T-helper 9 cell (primary cell): ENCODE measurements at places on chromosomes 6 and 20.

DNA sequence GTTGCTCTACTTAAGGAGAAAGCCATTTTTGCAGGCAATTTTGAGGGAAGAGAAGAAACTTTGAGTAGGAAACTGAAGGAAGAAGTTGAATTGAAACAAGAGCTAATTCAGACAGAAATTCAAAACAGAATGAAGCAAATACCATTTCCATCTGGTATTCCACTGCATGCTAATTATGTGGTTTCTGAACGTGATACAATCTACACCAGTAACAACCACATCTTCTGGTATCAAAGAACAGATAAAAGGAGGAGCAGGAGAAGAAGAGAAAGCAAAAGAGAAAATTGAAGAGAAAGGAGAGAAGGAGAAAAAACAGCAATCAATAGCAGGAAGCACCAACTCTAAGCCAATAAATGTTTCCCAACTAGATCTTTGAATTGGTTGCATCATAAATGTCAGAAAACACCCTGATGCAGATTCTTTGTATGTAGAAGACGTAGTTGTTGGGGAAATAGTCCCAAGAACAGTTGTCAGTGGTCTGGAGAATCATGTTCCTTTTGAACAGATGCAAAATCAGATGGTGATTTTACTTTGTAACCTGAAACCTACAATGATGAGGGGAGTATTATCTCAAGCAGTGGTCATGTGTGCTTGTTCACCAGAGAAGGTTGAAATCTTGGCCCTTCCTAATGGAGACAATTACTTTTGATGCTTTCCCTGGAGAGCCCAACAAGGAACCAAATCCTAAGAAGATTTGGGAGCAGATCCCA lies 132.4 kb downstream of the MACROD2 start:
- no peak for DNase-seq

DNA sequence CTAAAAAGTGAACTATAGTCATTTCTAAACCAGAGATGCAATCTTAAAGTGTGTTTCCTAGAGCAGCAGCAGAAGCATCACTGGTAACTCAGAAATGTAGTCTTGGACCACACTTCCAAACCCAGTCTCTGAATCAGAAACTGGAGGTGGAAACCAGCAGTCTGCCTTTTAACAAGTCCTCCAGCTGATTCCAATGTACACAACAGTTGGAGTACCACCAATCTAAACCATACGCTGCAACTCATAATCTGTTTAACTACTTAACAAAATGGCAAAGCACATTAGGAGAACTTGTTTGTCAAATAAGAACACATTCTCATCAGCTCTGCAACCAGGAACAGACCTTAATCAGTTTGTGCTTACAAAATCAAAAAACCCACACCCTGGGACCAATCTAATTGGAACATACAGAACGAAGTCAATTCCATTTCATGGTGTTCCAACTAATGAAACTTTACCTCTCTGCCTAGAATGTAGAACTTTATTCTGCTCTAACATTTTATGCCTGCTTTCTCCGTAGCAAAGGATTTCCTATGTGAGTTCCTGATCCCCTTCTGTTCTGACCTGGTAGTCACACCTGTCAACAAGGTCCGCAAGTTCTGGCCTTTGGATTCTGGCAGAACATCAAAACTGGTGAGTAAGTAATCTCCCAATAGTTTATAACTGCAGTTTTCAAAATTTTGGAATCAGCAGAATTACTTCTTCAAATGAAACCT lies 390.4 kb downstream of the HTR1B start:
- no peak for DNase-seq

DNA sequence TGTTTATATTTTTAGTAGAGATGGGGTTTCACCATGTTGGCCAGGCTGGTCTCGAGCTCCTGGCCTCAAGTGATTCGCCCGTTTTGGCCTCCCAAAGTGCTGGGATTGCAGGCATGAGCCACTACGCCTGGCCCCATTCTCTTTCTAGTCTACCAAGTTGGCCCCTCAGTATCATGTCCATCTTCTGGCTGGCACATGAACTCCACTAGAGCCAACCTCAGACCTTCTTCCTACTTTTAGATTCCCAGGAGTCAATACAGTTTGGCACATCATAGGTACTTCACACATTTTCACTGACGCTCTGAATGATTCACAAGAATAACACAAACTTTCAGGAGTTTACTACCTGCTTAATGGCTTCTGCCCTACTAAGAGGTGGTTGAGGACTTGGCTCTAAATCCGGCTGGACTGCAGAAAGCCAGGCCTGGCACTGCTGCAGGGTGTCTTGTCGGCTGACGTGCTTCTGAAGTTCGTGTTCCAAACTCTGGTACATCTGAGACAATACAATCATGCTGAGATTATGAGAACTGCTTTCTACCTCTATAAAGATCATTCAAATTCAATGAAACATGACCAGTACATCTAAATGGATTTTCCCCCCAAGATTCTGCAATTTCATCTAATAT lies 293.3 kb downstream of the SYNE1 start:
- no peak for DNase-seq

- no peak for DNase-seq
These were observed 2.8 kb downstream of the DBNDD2 start for GRCh38 chr20:45410887-45411286.

DNA sequence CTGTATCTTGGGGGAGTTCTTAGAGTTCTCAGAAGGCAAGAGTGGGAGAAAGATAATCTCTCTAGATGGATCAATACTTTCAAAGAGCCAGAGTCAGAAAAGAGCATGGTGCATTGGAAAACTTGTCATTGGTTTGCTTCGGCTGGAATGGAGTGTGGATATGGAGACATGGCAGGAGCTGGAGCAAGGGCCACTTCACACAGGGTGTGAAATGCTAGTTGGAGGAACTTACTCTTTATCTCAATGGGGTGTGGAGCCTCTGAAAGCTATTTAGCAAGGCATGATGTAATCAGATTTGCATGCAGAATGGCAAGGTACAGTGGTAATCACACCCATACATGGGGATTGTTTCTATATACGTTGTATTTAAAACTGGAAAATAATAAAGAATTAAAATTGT lies 31.5 kb upstream of the PAQR8 start:
- no peak for DNase-seq

- no peak for DNase-seq
These were observed 277.2 kb upstream of the PREP start for GRCh38 chr6:105680131-105680530.

DNA sequence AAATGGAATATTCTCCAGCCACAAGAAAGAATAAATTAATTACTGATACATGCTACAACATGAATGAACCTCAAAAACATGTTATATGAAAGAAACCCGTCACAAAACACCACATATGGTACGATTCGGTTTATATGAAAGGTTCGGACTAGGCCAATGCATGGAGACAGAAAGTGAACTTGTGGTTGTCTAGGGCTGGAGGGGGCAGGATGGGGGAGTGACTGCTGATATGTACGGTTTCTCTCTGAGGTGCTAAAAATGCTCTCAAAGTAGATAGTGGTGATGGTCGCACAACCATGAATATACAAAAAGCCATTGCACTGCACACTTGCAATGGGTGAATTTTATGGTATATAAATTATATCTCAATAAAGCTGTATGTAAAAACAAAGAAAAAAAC lies 18.3 kb downstream of the AGPAT4 start:
- no peak for DNase-seq

DNA sequence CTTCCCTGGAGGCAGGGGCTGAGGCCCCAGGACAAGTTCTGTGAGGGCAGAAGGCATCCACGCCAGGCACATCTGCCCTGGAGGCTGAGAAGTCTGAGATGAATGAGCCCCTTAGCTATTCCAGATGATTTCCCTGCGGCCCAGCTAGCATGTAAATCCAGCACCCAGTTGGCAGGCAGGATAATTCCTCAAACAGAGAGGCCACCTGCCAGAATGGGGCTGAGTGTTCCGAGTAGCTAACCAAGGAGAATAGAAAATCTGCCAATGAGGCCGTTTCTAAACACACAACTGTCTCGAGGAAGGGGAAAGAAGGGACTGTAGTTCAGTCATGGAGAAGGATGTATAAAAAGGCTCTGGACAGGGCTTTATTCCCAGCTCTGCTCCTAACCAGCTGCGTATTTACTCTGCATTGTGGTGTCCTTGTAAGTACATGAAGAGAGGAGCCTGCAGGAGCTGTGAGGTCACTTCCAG lies 211.4 kb upstream of the CDYL start:
- no peak for DNase-seq

DNA sequence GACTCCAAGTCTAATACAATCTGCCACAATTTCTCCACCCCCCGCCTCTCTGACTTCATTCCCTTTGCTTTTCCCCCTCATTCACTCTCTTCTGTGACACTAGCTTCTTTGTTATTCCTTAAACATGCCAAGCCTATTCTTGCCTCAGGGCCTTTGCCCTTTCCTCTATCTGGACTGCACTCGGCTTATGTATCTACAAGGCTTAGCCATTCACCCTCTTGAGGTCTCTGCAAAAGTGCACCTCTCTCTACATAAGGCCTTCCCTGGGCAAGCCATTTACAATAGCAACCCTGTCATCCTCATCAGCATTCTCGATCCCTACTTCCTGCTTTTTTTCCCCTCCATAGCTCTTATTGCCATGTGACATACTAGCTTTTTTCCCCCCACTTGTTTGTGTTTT lies 168.9 kb downstream of the PDSS2 start:
- DNase-seq: no peak

DNA sequence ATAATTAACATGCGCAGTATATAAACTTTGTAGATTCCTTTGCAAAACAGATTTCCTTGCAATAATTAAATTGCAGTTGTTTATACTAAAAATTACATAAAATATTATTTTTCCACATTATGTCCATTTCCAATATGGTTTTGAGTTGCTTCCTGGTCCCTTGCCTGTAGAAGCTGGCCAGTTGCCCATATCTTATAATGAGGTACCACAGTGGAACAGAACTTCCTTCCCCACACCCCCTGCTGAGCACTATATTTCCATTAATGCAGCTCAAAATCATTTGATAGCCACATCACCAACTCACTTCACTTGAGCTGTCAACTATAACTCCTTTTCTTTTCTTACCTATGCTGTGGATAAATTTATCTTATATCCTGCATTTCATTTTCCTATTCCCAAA lies 194.6 kb downstream of the DST start:
- DNase-seq: no peak

- DNase-seq: no peak
These were observed 27.1 kb downstream of the COX4I2 start for GRCh38 chr20:31664696-31665354.

DNA sequence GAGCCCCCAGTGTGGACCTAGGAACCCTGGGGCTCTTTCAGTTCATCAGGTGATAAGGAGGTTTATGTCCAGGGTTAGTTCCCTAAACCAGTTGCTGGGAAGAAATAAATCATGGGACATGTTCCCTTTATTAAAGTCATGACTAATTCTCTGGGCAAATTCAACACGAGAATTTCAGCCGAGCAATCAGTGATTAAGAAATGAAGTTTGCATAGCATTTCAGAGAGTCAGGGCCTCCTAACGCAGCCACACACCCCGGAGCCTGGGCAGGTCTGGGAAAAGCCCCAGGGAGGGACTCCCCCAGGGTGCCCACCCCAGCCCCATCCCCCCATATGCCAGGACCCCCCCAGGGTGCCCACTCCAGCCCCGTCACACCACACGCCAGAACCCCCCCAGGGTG lies 20.1 kb downstream of the SLCO4A1 start:
- no peak for DNase-seq

GRCh38 chr20:47573559-47573958 lies 71.9 kb downstream of the NCOA3 start:
- no peak for DNase-seq

DNA sequence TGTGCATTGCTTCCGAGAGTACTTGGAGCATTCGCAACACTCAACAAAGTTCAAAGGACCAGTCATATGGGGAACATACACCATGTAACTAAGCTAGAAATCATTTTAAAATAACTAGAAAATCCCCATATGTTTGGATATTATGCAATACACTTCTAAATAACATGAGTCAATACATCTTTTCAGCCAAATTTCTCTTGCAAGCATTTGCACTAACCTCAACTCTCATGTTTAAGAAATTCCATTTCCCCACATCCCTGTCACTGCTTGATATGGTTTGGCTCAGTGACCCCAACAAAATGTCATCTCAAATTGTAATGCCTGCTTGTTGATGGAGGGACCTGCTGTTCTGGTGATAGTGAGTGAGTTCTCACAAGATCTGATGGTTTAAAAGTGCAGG lies 85.7 kb upstream of the CST7 start:
- DNase-seq: no peak

- no peak for DNase-seq
These were observed 249.8 kb upstream of the ID4 start for GRCh38 chr6:19587238-19587942.

- no peak for DNase-seq
These were observed 62.9 kb downstream of the ESR1 start for GRCh38 chr6:151870375-151870774.

DNA sequence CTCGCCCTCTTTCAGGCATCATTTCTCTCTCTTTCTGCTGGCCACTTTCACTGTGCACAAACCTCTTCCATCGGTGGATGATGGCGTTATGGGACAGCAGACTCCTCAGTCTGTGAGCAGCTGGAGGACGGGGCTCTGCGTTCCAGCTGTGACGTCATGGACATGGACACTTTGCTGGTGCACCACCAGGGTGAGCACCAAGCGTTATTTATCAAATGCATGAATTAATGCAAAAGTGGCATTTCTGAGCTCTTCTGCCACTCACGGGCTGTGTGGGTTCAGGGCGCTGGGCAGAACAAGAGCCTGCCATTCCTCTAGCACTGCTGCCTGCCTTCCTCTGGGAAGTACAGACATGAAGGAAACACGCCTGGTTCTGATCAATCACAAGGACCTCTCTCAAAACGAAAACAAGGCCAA lies 82.9 kb upstream of the MPC1 start:
- no peak for DNase-seq

DNA sequence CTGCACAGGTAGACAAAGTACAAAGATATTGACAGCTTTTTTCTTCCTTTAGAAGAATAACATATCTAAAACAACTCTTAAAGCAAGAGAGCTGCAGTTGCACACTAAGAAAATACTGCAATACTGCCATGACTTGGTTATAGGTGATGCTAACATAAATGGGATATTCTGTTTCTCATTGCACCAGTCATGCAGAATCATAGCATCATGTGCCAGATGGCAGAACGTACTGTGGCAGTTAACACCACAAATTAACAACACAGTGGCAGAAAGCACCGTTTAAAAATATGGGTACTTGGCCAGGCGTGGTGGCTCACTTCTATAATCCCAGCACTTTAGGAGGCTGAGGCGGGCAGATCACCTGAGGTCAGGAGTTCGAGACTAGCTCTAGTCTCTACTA lies 7.4 kb downstream of the ASXL1 start:
- no peak for DNase-seq

DNA sequence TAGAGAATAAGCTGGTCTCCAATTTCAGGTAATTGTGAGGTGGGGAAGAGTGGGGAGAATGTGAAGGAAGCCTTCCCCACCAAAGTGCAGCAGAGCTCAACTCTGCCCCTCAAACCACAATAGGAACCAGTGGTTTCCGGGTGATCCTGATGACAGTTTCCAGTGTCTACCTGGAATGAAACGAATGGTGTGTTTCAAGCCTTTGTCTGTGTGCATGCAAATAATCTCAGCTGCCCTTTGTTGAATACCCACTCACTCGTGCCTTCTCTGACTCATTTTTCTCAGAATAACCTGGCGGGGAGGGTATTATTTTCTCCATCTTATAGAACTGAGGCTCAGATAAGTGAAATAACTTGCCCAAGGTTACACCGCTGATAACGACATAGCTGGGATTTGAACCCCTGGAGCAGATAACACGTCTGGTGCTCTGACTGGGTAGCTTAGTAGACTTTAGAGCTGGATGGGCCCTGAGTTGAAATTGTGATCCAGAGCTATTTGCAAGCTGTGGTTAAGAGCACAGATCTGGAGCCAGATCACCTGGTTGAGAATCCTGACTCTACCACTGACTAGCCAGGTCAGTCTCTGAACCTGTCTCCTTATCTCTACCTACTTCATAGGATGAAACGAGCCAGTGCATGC lies 85.1 kb downstream of the EYA2 start:
- no peak for DNase-seq

GRCh38 chr20:10089871-10090587 lies 55.2 kb downstream of the ANKEF1 start:
- DNase-seq: no peak
